CD8-positive, alpha-beta memory T cell (primary cell): ENCODE measurements at places on chromosomes 1 and 21.

DNA sequence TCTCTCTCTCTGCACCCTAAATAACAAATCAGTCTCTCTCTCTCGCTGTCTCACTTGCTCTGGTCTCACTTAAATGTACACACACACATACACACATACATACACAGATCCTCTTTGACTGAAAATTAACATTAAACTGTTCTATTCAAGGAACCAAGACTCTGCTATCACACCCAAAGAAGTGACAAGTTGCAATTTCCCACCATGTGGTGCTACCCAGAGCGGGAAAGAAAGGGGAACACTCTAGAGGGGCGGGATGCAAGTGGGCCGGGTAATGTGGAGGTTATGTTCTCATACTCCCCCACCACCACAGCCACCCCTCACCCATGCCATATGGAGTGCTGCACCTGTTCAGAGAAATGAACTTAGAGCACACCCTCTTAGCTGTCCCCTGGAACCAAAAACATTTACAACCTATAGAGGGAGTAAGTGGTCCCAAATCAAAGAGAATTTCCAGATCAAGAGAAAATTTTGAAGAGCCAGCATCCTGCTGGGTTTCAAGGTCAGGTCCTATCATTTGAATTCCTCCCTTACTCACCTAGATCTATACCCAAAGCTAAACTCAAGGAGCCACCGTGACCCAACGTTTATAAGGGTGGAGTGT is 319.4 kb downstream of the BRINP2 start:
- no peak for DNase-seq

GRCh38 chr1:223524930-223525451 is 131.8 kb downstream of the CCDC185 start:
- no peak for DNase-seq

DNA sequence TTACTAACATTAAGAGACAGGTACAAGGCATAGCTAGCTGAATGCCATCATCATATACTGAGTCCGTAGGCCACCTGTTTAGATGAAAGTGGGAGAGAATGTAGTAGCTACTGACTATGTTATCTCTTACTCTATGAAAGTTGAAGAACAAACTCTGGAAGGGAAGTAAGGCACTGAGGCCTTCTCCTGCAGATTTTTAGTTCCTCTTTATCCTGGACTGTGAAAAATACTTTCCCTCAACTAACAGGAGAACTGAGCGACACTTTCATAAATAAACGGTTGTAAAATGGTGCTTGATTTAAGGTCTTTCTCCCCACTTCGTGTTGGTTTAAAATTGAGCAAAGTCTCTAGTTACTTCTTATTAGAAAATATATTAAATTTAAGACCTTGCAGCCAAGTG is 101.9 kb downstream of the FNBP1L start:
- DNase-seq = no peak

DNA sequence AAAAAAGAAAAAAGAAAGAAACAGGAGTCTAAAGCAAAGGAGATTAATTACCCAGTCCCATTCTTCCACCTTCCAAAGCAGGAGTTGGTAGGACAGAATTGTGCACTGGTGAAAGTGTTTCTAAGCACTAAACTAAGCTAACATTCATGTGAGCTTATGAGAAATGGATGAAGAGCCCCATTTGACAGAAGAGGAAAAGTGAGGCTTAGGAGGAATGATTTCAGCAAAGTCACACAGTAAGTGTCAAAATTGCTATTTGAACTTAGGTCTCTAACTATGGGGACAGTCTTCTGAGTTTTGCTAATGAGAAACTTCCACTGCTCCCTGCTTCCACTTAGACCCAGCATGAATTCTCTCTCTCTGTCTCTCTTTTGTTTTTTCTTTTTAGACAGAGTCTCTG is 18.7 kb downstream of the LCK start:
- DNase-seq = no peak
